Breast epithelium (tissue), 4 donors: ENCODE measurements at places on chromosomes 2 and 18. TPM values are rescaled to one million over a fixed set of nuclear protein-coding genes. Genes with fewer than 3 reads are reported as not detected.

Gene CDKL4
- total RNA-seq = not detected

Gene SIGLEC15
- 1.5 TPM for total RNA-seq

Gene TMEM200C
- 0.16 TPM for total RNA-seq

Gene ALPP
- not detected for total RNA-seq

Gene CCDC148
- total RNA-seq = 4.6 TPM

Gene ZNF521
- total RNA-seq = 51.8 TPM

Gene SMCHD1
- 131 TPM for total RNA-seq

Gene ONECUT2
- under 0.01 TPM for total RNA-seq

Gene CCDC74B
- 9.5 TPM for total RNA-seq

Gene POTEJ
- not detected for total RNA-seq

Gene INHBB
- 42.3 TPM for total RNA-seq

Gene LINC00305
- total RNA-seq = not detected

Gene SLC9A4
- total RNA-seq = not detected

Gene FN1
- total RNA-seq = 102 TPM

Gene PAIP2B
- total RNA-seq = 9.0 TPM
